ENCODE measurements at places on chromosomes 12 and 14. TPM values are rescaled to one million over a fixed set of nuclear protein-coding genes. Genes with fewer than 3 reads are reported as not detected.

- DNase-seq: no peak
- no peaks in the 10 kb centered on the region for H3K27me3 ChIP-seq
- H3K27ac ChIP-seq: no peak overlapping the region
- no peaks in the 10 kb centered on the region for H3K36me3 ChIP-seq
- H3K4me3 ChIP-seq: peak overlapping the region; percentile 12
Observed at GRCh38 chr12:2198005-2198501, 145.3 kb downstream of the CACNA1C start.

The IL31 gene
- total RNA-seq: not detected

DNA sequence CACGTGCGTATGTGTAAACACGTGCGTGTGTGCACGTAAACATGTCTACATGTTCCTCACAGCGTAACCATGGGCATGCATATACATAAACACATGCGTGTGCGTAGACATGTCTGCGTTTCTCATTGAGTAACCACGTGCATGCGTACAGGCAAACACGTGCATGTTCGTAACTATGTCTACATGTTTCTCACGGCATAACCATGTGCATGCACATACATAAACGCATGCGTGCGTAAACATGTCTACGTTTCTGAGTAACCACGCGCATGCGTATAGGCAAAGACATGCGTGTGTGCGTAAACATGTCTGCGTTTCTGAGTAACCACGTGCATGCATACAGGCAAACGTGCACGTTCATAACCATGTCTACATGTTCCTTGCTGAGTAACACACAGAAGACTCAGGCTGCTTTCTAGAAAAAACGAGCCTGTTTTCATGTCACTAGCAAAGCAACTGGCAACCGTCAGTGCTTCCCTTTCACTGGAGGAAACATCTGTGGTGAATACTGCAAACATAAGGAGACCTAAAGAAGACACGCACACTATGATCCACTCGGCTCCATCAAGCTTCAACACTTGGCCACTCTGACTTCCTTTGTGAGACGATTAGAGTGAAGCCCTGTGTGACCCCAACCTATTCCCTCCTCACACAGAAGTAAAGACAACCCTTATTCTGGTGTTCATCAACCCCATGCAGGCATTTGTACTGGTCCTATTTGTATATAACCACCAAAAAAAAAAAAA lies 28.8 kb downstream of the POLE start:
- no peaks in the 10 kb centered on the region for H3K27me3 ChIP-seq
- no peak overlapping the region for H3K27ac ChIP-seq
- DNase-seq: no peak
- H3K4me1 ChIP-seq: no peaks in the 10 kb centered on the region
- peaks cover 52% of the 10 kb centered on the region for H3K36me3 ChIP-seq

The KLRK1 gene
- 1.2 TPM for total RNA-seq

- H3K27ac ChIP-seq: no peak overlapping the region
- H3K4me1 ChIP-seq: peaks cover 26% of the 10 kb centered on the region
- DNase-seq: no peak
- no peaks in the 10 kb centered on the region for H3K27me3 ChIP-seq
- H3K4me3 ChIP-seq: peak overlapping the region; percentile 98
- H3K36me3 ChIP-seq: no peaks in the 10 kb centered on the region
Observed at GRCh38 chr14:65103150-65103760, 938 bp upstream of the MAX start.

GRCh38 chr12:1830401-1830845 lies 10.1 kb downstream of the LRTM2 start:
- no peaks in the 10 kb centered on the region for H3K36me3 ChIP-seq
- no peak overlapping the region for H3K27ac ChIP-seq
- H3K27me3 ChIP-seq: no peaks in the 10 kb centered on the region
- H3K4me1 ChIP-seq: no peaks in the 10 kb centered on the region

The KCNJ8 gene
- total RNA-seq: 7.0 TPM

GRCh38 chr12:39451977-39452376 lies 9.1 kb upstream of the KIF21A start:
- H3K27me3 ChIP-seq: no peaks in the 10 kb centered on the region
- no peaks in the 10 kb centered on the region for H3K36me3 ChIP-seq
- no peak for DNase-seq
- no peak overlapping the region for H3K27ac ChIP-seq

The FBLN5 gene
- 1,103 TPM for total RNA-seq

DNA sequence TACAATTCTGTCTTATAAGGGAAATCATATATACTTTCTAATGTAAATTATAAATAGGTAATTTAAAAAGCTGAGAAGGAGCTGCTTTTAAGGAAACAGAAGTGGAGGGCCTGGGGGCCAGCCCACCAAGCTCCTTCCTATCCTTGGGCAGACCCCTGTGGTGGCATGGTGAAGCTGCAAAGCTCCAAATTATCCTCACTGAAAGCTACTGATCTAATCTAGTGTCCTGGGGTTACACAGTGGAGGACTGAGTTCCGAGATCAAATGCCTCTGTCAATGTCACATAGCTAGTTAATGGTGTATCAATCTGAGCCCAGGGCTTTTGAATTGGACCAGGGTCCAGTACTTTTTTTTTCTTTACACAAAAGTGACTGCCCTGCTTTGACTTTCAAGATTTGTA lies 355.4 kb downstream of the CEP128 start:
- H3K27ac ChIP-seq: no peak overlapping the region
- H3K4me1 ChIP-seq: no peaks in the 10 kb centered on the region
- no peaks in the 10 kb centered on the region for H3K27me3 ChIP-seq
- H3K4me3 ChIP-seq: no peak overlapping the region
- DNase-seq: no peak
- no peaks in the 10 kb centered on the region for H3K36me3 ChIP-seq

- H3K4me1 ChIP-seq: peaks cover 15% of the 10 kb centered on the region
- H3K27me3 ChIP-seq: no peaks in the 10 kb centered on the region
- no peak for DNase-seq
Observed at GRCh38 chr12:117583677-117584225, 222.3 kb upstream of the NOS1 start.

DNA sequence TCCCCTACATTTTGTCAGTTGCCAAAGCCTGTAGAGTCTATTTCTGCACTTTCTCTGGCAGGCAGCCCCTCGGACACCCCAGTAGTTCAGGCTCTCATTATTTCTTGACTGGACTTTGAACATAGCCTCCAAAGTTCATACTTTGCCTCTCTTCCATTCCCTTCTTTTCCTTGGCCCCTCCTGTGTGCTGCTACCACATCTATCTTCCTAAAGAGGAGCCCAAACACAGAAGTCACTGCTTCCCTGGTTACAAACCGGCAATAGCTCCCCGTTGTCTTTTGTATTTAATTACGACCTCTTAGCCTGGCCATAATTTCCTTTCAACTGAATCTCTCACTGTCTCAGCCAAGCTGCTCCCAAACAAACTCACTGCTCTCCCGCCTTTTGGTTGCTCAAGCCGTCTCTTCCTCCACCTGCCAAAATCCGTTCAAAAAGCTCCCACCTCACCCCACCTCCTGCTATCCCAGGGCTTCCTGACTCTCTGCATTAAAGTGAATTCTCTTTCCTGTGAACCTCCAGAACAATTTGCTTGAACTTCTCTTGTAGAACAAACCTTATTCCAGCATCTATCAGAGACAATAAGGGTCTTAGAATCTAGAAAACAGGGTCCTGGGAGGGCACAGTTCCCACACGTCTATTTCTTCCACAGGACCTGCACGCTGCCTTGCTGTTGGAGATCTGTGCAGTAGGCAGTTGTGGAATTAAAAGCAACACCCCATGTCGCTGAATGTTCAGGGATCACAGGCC lies 46.9 kb downstream of the PRMT8 start:
- no peak overlapping the region for H3K4me3 ChIP-seq
- no peaks in the 10 kb centered on the region for H3K27me3 ChIP-seq
- no peaks in the 10 kb centered on the region for H3K4me1 ChIP-seq
- no peak overlapping the region for H3K27ac ChIP-seq

GRCh38 chr14:105865266-105865903 lies 339.0 kb downstream of the TMEM121 start:
- no peaks in the 10 kb centered on the region for H3K4me1 ChIP-seq
- no peaks in the 10 kb centered on the region for H3K27me3 ChIP-seq
- no peak for DNase-seq
- H3K4me3 ChIP-seq: no peak overlapping the region
- H3K36me3 ChIP-seq: no peaks in the 10 kb centered on the region
- H3K27ac ChIP-seq: no peak overlapping the region

- H3K4me3 ChIP-seq: no peak overlapping the region
- H3K27ac ChIP-seq: no peak overlapping the region
Observed at GRCh38 chr14:70021548-70022220, 142.5 kb downstream of the SMOC1 start.

The TAS2R46 gene
- 1.2 TPM for total RNA-seq

GRCh38 chr12:74816398-74817175 lies 279.0 kb downstream of the ATXN7L3B start:
- H3K27me3 ChIP-seq: no peaks in the 10 kb centered on the region
- no peak overlapping the region for H3K27ac ChIP-seq
- no peaks in the 10 kb centered on the region for H3K4me1 ChIP-seq
- DNase-seq: no peak
- H3K36me3 ChIP-seq: no peaks in the 10 kb centered on the region
- H3K4me3 ChIP-seq: no peak overlapping the region

The DIO2 gene
- 13.0 TPM for total RNA-seq

GRCh38 chr12:122197612-122197966 lies 5.9 kb upstream of the B3GNT4 start:
- no peaks in the 10 kb centered on the region for H3K4me1 ChIP-seq
- no peaks in the 10 kb centered on the region for H3K27me3 ChIP-seq
- DNase-seq: no peak
- no peaks in the 10 kb centered on the region for H3K36me3 ChIP-seq

- H3K4me3 ChIP-seq: no peak overlapping the region
- no peak for DNase-seq
- H3K27ac ChIP-seq: no peak overlapping the region
Observed at GRCh38 chr14:104935955-104936354, 11.3 kb downstream of the PLD4 start.

GRCh38 chr12:58765076-58765475 lies 155.2 kb downstream of the LRIG3 start:
- no peaks in the 10 kb centered on the region for H3K36me3 ChIP-seq
- no peak overlapping the region for H3K4me3 ChIP-seq
- no peak for DNase-seq
- H3K27me3 ChIP-seq: no peaks in the 10 kb centered on the region

GRCh38 chr12:49126852-49127763 lies 4.1 kb downstream of the TUBA1B start:
- no peak overlapping the region for H3K27ac ChIP-seq
- peaks cover 26% of the 10 kb centered on the region for H3K36me3 ChIP-seq
- no peaks in the 10 kb centered on the region for H3K27me3 ChIP-seq
- H3K4me1 ChIP-seq: peaks cover 7% of the 10 kb centered on the region
- no peak overlapping the region for H3K4me3 ChIP-seq
- no peak for DNase-seq

The LAG3 gene
- 0.95 TPM for total RNA-seq

DNA sequence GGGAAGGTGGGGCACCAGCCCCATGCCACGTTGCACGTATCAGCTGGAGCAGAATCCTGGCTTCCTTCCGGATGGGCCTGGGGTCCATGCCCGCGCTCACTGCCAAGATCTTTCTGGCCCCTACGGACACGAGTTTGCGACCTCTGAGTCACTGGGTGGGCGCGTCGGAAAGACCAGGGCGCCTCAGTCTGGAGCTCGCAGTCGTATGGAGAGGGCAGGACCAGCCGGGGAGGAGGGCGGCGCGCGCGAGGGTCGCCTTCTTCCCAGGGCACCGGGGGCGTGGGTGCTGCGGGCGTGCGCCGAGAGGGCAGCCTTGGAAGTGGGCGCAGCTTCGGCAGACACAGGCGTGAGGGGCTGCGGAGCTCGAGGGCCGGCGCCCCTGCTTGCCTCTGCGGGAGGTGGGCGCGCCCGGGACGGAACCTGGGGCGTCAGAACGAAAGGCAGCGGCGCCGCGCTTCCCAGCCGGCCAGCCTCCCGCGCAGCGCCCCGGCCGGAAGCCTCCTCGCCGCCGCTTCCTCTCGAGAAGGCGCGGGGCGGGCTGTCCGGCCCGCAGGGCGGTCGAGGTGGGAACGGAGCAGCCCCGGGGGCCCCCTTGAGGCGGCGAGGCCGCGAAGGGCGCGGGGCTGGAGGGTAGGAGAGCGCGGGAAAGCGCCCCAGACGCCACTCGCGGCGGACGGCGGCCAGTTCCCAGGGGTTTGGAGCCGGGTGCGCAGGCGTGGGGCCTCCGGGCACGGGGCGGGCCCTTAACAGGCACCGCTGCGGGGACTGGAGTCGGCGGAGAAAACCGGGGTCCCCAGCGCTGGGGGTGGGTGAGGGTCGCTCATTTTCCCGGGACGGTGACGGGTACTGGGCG lies at the start of gene ARL6IP4:
TSS of gene ARL6IP4 (plus strand) at position 499 of the 853 bp plus-strand sequence. CDS start 459 bp downstream, outside the sequence.
- H3K4me3 ChIP-seq: peak within 1 kb of the TSS; percentile 93
- no peaks in the 10 kb centered on the region for H3K36me3 ChIP-seq
- H3K4me1 ChIP-seq: peaks cover 52% of the 10 kb centered on the region
- no peak for DNase-seq
- no peaks in the 10 kb centered on the region for H3K27me3 ChIP-seq

- no peak overlapping the region for H3K27ac ChIP-seq
- H3K27me3 ChIP-seq: no peaks in the 10 kb centered on the region
- no peak for DNase-seq
Observed at GRCh38 chr14:98070536-98070935, 1201.5 kb downstream of the BCL11B start.

The COQ5 gene
- total RNA-seq: 38.0 TPM

- no peaks in the 10 kb centered on the region for H3K27me3 ChIP-seq
- DNase-seq: no peak
- H3K4me3 ChIP-seq: no peak overlapping the region
- no peaks in the 10 kb centered on the region for H3K36me3 ChIP-seq
- peaks cover 11% of the 10 kb centered on the region for H3K4me1 ChIP-seq
Observed at GRCh38 chr14:35284506-35284905, 7.7 kb upstream of the PSMA6 start.

GRCh38 chr12:13367973-13368372 lies 171.4 kb downstream of the EMP1 start:
- no peaks in the 10 kb centered on the region for H3K4me1 ChIP-seq
- no peaks in the 10 kb centered on the region for H3K36me3 ChIP-seq
- no peak overlapping the region for H3K4me3 ChIP-seq
- H3K27me3 ChIP-seq: no peaks in the 10 kb centered on the region
- no peak for DNase-seq

DNA sequence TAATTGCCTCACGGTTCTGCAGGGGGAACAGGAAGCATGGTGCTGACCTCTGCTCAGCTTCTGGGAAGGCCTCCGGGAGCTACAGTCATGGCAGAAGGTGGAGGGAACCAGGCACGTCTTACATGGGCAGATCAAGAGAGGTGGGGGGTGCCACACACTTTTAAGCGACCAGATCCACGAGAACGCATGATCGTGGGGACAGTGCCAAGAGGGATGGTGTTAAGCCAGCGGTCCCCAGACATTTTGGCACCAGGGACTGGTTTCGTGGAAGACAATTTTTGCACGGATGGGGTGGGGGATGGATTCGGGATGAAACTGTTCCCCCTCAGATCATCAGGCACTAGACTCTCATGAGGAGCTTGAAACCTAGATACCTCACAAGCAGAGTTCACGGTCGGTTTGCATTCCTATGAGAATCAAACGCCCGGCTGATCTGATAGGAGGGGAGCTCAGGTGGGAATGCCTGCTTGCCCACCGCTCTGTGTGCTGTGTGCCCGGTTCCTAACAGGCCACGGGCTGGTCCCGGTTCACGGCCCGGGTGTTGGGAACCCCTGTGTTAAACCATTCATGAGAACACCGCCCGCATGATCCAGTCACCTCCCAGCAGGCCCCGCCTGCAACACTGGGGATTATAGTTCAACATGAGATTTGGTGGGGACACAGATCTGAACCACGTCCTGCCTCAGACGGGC lies 96.9 kb downstream of the ADGRD1 start:
- DNase-seq: no peak
- no peak overlapping the region for H3K27ac ChIP-seq
- H3K4me1 ChIP-seq: no peaks in the 10 kb centered on the region

The ZNF891 gene
- total RNA-seq: 5.4 TPM

The MIP gene
- not detected for total RNA-seq
